Hematopoietic multipotent progenitor cell treated with erythropoietin and hydrocortisone succinate and interleukin-3 and kit ligand, for 17 days (in vitro differentiated cells): ENCODE measurements at places on chromosomes 7 and 10.

GRCh38 chr10:77383861-77384553, 253.6 kb downstream of the KCNMA1 start:
- DNase-seq, result no peak

DNA sequence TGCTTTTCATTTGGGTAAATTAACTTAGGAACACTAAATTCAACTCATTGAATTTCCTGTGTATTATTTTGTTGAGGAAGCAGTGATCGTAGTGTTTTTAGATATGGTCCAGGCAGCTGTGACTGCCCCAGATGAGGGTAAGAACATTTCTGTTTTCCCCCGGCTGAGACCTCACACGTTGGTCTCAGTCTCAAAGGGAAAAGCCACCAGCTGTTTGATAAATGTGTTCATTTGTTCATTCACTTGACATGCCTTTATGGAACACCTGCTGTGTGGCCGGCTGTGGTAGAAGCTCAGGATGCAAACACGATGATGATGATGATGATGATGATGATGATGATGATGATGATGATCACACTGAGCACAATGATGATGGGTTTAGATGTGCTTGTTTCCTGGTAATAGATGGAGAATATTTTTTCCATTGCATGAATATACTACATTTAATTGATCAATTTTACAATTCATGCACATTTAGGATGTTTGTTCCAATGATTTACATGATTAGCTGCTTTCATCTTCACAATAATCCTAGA, 125.6 kb upstream of the ZNF32 start:
- no peak for DNase-seq

GRCh38 chr10:58712141-58712540, 199.5 kb downstream of the BICC1 start:
- DNase-seq, result no peak

DNA sequence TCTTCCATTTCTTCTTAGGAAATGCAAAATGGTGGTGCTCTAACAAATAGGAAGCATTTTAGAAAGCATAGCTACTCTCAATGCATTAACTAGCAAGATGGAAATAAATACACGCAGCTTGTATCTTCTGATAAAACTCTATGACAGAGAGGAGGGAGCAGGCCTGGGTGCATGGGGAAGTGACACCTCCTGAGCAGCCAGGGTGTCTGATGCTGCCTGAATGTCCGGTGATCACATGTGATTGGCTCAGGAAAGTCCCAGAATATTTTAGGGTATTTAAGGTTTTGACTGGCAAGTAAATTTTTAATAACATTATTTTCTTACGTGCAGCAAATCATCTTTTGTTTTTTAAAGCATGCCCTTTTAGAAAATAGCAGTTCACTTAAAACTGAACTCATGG, 261.0 kb upstream of the KLF6 start:
- DNase-seq, result no peak

GRCh38 chr7:94856643-94857042, 50.8 kb upstream of the PPP1R9A start:
- DNase-seq, result no peak

DNA sequence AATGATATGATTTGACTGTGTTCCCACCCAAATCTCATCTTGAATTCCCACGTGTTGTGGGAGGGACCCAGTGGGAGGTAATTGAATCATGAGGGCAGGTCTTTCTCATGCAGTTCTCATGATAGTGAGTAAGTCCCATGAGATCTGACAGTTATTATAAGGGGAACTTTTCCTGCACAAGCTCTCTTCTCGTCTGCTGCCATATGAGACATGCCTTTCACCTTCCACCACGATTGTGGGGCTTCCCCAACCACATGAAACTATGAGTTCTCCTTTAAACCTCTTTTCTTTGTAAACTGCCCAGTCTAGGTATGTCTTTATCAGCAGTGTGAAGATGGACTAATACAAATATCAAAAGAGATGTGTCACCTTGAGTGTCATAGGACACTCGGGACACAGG, 502.7 kb upstream of the PODXL start:
- no peak for DNase-seq

GRCh38 chr10:121574519-121575166, 23.6 kb downstream of the FGFR2 start:
- no peak for DNase-seq

DNA sequence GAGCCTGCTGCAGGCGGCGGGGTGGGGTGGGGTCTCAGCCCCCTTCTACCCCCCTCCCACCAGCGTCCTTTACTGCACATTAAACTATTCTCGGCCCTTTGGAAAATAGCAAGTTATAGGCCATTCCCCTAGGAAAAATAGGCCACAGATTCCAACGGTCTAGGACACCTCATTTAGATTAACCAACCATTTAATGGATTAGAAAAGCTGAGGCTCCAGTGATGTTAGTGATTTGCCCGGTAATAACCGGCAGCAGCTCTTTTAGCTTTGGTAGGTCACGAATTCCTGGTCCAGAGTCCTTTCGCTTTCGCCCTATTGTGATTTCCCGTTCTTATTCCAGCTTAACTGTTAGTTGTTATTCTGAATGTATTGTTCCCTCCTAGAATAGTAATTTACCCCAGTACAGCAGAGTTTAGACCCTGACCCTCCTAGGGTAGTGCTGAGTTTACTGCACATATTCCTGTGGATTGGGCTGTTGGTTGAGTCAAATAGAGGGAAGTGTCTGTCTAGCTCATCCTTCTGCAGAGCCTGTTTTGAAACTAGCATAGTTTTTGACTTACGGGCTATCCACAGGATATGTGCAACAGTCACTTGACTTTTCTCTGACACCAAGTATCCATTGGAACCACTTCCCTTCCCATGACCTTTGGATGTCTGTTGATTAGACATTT, 754 bp downstream of the GSTO1 start:
- peak; percentile 68 for DNase-seq

DNA sequence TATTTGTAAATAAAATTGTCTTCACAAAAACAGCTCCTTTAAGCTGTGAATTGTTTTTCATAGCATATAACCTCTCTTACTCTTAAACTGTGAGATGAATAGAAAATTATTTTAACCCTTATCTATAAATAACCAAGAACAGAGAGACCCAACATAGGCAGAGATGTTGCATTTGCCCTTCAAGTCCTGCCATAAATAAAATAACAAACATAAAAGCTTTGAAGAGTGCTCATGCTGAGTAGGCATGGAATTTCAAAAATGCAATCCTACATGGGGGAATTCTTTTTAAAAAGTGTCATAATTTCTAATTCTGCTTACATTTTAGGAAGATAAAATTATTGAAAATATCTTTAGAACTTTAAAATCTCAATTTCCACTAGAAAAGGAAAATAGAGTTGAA, 124.1 kb upstream of the FERD3L start:
- DNase-seq, result no peak

GRCh38 chr10:32367793-32368453, 21.0 kb upstream of the EPC1 start:
- DNase-seq, result peak; percentile 88

DNA sequence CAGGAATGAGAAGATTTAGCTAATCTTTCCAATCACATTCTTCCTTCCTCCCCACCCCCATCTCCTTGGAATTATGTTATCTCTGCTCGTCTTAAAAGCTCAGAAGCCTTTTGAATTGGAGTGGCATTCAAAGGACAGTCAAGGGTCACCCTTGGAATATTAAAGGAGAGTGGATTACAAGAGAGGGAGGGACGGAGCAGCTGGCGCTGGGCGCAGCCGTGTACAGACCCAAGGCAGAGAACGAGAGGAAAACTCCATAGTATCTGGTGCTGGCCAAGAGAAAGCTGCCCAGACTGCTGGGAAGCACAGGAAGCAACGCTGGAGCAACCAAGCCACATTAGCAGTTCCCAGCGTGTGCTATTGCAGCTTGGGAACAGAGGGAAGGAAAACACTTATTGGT, 95.7 kb downstream of the POU6F2 start:
- DNase-seq, result no peak

DNA sequence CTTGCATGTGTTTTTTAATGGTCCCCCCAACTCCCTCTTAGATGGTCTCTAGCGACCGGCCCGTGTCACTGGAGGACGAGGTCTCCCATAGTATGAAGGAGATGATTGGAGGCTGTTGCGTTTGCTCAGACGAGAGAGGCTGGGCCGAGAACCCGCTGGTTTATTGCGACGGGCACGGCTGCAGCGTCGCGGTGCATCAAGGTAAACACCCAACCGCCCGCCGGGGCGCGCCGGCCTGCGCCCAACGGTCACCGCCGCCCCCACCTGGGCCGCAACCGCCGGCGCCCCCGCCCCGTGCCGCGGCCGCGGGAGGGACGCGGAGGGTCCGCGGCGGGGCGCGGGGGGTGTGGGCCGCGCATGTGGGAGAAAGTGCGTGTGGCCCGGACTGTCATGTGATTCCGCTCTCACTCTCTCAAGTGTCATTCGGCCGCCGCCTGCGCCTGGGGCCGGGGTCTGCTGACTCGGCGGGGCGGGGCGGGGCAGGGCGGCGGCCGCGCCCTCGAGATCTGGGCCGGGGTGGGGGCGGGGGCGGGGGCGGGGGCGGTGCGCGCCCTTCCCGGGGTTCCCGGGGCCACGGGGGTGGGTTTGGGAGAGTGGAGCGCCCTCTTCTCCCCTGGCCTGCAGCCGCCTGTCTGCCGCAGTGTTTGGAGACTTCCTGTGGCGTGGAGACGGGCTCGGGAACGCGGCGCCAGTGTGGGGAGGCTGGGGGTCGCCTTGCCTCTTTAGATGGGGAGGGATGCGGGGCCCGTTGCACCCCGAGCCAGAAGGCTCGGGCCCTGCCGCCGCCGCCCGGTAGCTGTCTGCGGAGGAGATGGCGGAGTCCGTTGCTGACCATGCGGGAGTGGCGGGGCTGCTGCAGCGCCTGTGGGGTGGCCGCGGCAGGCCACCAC, 817 bp downstream of the MLLT10 start:
- peak; percentile 66 for DNase-seq

GRCh38 chr10:46231087-46231486, 55.7 kb upstream of the ANTXRL start:
- DNase-seq, result no peak

DNA sequence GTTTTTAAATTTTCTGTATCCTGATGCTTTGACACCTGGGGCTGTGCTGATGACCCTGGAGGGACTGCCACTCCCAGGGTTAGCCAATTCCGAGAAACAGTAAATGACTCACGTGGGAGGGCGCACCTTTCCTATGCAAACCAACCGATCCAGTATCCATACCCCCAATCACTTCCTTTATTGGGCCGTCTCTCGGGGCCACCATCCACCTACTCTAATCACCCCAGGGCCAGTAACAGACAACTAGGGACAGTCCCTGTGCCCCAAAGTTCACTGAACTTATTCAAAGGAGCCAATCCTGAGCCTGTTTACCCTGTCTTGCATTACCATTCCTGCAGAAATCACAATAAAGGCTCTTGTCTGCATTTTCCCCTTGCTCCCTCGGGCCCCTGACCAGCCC, 6.6 kb upstream of the LGI1 start:
- DNase-seq, result no peak

DNA sequence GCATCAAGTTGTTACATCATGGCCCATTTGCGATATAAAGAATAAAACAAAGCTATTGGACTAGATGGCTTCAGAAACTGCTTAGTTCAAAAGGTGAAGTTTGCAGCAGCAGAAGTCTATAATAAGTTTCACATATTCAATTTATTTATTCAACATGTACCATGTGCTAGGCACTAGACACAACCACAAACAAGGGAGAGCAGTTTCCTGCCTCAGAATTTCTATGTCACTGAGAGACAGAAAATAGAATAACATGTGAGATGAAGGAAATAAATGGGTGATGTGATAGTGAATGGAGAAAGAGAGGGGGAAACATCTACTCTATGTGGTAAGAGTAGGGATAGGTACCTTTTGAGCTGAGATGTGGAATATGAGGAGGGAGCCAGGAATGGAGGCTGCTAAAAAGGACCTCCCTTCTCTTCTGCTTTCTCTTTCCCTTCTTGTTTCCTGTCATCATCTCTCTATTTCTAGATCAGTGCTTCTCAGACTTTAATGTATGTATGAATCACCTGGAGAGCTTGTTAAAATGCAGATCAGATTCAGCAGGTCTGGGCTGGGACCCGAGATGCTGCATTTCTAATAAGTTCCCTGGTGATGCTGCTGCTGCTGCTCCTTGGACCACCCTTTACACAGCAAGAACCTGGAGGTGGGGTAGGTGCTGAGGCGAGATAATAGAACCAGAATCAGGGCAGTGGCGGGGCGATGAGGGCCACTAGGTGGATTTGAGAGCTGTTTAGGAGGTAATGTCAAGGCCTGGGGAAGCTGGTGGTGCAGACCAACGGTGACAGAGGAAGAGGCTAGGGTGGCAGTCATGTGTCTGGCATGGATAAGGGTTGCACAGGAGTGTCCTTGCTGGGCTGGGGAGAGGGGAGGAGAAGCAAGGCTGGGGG, 13.7 kb upstream of the INMT start:
- DNase-seq, result no peak

- no peak for DNase-seq
Observed at GRCh38 chr10:96863922-96864543, 31.9 kb downstream of the LCOR start.
